Stimulated activated CD4-positive, alpha-beta T cell treated with anti-CD3 and anti-CD28 coated beads, Interleukin-1b, Interleukin-23, amount 100 ng/mL, for 4 hours (primary cell): ENCODE measurements at places on chromosomes 3 and 15.

- no peak for DNase-seq
These were observed 95.5 kb downstream of the CBLB start for GRCh38 chr3:105773291-105773690.

DNA sequence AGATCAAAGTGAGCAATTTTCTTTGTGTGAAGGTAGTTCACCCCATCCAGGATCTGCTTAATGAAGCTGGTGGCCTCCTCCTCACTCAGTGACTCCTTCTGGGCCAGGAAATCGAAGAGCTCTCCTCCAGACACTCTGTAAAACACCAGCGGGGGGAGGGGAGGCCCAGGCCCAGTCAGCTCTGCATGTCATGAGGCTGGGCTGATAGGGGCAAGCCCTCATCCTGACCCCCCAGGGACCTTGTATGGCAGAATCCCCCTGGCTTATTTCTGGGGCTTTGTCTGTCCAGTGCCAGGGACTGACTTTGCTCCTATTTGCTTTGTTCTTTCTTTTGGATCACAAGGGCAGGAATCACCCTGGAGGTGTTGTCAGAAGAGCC is 74.9 kb downstream of the DAPK2 start:
- DNase-seq = peak; percentile 22

DNA sequence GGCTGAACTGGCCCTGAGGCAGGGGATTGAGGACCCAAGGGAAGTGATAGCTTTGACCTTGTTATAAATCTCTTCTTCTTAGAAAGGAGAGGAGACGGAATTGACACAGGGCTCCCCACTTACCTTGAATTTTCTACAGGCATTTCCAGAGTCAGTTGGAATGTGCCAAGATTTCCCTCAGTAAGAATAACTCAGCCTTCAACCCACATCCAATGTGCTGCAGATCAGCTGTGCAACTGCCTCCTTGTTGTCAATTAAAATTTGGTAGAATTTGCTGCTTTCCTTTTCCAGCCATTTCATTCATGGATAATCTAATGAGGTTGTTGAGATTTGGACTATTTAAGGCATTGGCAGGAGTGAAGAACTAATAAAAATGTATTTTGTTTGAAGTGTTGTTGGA is 14.6 kb downstream of the MED12L start:
- no peak for DNase-seq

- DNase-seq = no peak
These were observed 6.1 kb downstream of the TBC1D21 start for GRCh38 chr15:73879426-73879825.

GRCh38 chr3:146421819-146422759 is 47.3 kb downstream of the PLSCR2 start:
- DNase-seq = no peak

- DNase-seq = no peak
These were observed 104.1 kb upstream of the LPP start for GRCh38 chr3:188049606-188050530.

GRCh38 chr3:41369838-41370237 is 170.5 kb downstream of the CTNNB1 start:
- DNase-seq = no peak

GRCh38 chr3:42773409-42773751 is 327 bp upstream of the CCDC13 start:
- no peak for DNase-seq

- DNase-seq = no peak
These were observed 8.9 kb upstream of the PCOLCE2 start for GRCh38 chr3:142897807-142898206.

DNA sequence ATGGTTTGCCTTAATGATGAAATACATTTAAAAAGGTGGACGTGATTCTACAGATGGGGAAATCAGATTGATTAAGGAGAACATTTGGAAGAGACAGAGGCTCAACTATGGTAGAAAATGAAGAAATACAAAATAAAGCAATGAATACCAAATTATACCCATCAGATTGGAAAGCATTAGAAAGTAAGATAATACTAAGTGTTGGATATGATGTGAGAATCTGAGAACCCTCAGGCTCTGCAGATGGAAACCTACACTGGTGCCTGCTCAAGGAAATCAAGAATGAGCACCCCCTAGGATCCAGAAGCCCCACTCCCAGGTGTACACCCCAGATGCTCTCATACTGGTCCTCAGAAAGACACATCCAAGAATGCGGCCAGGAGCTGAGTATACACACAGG is 4.6 kb downstream of the FAM174B start:
- DNase-seq = no peak

DNA sequence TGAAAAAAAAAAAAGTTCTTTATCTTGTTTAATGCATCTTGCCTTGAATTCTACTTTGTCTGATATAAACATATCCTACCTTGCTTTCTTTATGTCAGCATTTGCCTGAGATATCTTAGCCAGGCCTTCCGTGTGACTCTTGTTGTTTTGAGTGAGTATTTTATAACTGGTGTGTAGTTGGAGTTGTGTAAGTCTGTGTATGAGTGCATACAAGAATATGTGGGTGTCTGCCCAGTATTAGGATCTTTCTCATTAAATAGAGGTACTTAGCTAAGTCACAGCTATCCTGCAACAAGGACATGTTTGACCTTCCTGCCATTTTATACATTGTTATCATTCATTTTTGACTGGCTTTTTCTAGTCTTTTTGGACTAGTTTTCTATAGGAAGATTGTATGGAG is 22.5 kb upstream of the TSPAN3 start:
- no peak for DNase-seq

DNA sequence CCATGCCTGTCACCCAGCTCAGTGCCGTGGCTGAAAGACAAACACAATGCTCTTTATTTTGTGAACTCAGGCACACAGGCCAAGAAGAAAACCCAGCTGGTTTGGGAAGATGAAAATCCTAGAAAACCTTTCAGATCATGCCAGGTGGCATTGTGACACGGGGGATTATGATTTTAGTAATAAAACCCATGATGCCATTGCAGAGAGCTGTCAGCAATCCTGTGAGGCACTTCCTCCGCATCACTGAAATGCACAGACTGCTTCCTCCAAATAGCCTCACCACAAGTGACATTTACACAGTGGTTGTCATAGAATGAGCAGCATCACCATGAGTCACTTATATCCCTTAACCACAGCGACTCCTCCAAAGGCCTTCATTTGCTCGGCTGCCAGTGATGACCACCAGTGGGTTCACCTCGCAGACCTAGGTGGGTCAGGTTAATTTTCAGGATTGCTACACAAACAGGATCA is 22.7 kb downstream of the ABHD6 start:
- no peak for DNase-seq

GRCh38 chr3:115194476-115194875 is 47.4 kb upstream of the ZBTB20 start:
- DNase-seq = no peak

DNA sequence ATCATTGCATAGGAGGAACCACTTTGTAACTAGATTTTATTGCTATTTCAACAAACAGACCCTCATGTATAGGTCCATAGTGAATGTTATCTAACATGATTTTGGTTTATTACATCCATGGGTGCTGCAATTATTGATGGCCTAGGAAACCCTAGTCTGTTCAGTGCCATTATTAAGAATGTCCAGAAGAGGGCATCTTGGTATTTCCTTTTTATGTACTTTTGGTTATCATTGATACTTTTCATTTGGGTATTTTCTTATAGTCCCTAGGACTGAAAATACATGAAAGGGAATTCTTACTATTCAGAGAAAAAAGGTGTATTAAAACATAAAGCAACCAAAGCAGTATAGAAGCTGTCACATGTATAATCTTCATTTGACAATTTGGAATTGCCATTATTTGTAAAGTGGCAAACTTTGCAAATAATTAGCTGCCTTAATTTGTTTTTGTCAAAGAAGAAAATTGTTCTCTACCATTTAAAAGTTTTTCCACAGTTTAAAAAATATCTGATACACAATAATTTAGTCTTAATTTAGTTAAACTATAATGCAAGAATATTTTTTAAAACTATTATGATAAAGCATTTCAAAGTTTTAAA is 48.7 kb downstream of the CNOT10 start:
- DNase-seq = no peak

GRCh38 chr15:63497642-63498467 is 6.5 kb upstream of the USP3 start:
- peak; percentile 38 for DNase-seq

- peak; percentile 86 for DNase-seq
These were observed at the start of gene RPL22L1 for GRCh38 chr3:170869645-170870593. Gene RPL22L1, minus strand, starts transcription at chr3:170870195. Its CDS starts 28 bp downstream, at chr3:170870167.

GRCh38 chr15:28164876-28165275 is 65.8 kb upstream of the OCA2 start:
- no peak for DNase-seq

DNA sequence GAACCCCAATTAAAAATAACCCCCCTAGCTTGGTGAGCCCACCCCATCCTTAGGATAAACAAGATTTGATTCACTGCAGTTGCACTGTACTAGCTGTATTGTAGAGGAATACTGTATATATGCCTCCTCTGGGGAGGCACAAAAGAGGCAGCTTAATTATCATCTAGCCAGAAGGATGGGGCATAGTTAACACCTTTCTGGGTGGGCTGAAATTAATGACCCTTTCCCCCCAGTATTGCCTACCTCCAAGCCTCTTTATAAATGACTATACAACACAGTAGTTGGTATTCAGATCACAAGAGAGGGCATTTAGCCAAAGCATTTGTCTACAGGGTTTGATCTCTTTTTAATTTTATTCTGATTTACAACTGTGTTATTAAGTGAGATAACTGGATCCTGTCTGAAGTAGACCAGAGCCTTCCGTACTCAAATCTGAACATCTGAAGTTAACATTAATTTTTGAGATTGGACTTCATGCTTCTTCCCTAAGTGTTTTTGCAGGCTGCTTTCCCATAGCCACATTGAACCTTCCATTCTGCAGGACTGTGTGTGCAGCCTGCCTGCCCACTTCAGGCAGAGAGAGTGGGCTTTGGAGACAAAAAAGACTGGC is 807.0 kb upstream of the ARRDC4 start:
- no peak for DNase-seq

DNA sequence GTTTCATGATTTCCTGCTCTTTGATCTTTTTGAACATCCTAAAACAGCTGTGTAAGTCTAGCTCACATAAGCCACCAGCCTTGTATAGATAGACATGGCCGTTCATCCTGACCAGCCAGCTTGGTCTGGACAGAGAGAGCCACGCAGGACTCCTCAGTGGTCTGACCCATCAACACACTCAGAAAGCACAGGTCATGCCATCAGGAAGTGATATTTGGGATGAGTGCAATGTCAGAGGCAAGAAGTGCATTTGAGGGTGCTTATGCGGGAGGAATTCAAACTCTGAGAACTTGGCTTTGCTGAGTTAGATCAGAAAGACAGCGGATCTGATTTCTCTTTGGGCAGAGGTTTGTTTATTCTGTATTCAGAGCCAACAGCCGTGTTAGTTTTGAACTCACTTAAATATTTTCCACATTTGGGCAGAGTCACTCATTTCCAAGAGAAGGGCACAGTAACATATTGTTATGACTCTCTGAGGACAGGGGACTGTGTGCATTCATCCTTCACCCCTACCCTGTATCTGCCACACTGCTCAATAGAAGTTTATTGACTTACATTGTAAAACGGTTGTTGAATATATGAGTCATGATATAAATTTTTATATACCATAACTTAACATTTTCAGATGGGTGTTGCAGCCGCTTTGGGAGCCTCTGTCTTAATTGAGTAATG is 225.3 kb upstream of the LYSMD4 start:
- no peak for DNase-seq

- no peak for DNase-seq
These were observed 73.2 kb upstream of the SLC4A7 start for GRCh38 chr3:27557411-27557810.

DNA sequence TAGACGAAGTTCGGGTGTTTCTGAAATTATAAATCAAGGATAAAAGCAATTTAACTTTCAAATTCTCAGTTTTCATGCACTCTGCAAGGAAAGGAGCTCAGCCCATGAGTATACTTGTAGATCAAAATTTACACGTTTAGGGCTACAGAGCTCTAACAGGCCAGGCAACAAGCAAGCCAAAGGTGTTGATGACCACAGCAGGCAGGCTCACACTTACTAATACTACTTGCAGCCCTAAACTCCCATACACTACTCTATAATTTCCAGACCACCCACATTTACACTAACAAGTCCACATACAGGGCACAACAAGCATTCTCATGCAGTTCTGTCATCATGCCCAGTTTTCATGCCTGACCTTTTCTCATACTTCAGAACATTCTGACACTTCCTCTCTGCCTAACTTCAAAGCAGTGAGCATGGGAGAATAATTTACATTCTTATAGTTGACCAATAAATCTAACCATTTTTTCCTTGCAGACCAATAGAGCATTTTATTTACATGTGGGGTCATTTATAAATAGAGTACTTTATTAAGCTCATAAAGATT is 124.7 kb upstream of the FRMD4B start:
- no peak for DNase-seq

GRCh38 chr3:169227911-169228310 is 435.6 kb downstream of the MECOM start:
- no peak for DNase-seq

DNA sequence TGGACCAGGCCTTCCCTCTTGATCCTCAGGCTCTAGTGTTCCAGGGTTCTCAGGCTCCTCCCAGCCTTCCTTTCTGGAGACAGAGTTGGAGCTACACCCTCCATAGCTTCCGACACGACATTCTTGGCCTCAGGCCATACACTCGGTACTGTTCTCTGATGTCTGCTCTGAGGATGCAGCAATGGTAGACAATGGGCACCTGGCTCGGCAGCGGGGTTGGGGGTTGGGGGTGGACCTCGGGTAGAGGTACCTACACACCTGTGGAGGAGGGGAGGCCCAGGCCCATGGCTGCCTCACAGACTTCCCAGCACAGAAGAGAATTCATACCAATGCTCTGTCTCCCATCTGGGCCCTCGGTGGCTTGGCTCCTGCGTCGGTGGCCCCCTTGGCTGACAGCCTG is 21.4 kb downstream of the CCDC13 start:
- DNase-seq = no peak

- DNase-seq = no peak
These were observed at the start of gene ABI3BP for GRCh38 chr3:100993309-100993708. Gene ABI3BP, minus strand, starts transcription at chr3:100993421. Its CDS starts 37 bp downstream, at chr3:100993384.

DNA sequence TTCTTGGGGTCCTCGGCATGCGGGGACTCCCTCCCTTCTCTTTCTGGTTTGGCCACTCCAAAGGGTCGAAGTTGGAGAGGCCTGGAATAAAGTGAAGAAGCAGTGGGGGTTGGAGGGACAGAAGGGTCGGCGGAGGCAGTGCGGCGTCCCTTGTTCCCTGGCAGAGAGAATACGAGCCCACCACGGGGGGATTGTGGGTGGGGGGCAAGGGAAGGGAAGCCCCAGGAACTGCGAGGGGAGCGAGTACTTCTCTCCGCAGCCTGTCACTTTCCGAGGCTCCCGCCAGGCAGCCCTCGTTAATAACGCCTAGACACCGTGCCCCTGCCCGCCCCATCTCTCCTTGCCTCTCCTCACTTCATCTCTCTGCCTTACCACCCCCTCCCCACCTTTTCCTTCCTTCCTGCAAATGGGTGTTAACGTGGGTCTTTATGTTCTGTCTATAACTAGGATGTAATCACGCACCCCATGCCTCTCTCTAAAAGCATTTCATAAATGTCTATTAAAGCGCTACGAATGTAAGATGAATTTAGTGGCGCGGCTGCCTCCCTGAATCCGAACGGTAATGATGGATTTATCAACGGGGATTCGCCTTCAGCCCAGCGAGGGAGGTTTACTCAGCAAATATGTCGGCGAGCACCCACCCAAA is 13.7 kb downstream of the NR2F2 start:
- no peak for DNase-seq

- no peak for DNase-seq
These were observed 23.9 kb upstream of the TPM1 start for GRCh38 chr15:63018639-63019038.

- DNase-seq = no peak
These were observed 5.2 kb upstream of the VPS8 start for GRCh38 chr3:184806567-184807271.
